ENCODE measurements at places on chromosomes 1 and 21. TPM values are rescaled to one million over a fixed set of nuclear protein-coding genes. Genes with fewer than 3 reads are reported as not detected.

The SLC45A1 gene
- total RNA-seq = 0.74 TPM

The SMIM1 gene
- 11.0 TPM for total RNA-seq

The EPS8L3 gene
- 0.52 TPM for total RNA-seq

The NPHS2 gene
- not detected for total RNA-seq

The PIGR gene
- total RNA-seq = 845 TPM

The OSCP1 gene
- total RNA-seq = 31.4 TPM

The OR2AJ1 gene
- not detected for total RNA-seq

The TRABD2B gene
- 1.9 TPM for total RNA-seq

The ANKRD35 gene
- 3.7 TPM for total RNA-seq

The FAM78B gene
- 1.4 TPM for total RNA-seq

The COL9A2 gene
- 6.6 TPM for total RNA-seq

The SH3BGR gene
- 3.2 TPM for total RNA-seq

The C1QTNF12 gene
- total RNA-seq = 2.5 TPM

The SAMSN1 gene
- 12.1 TPM for total RNA-seq

The ESPN gene
- 11.2 TPM for total RNA-seq

The NBPF19 gene
- total RNA-seq = 18.3 TPM

The ADAMTS1 gene
- total RNA-seq = 165 TPM

The SMCP gene
- not detected for total RNA-seq

The CATSPER4 gene
- total RNA-seq = not detected

The LCK gene
- total RNA-seq = 3.5 TPM
